ENCODE measurements at places on chromosomes 4 and X. TPM values are rescaled to one million over a fixed set of nuclear protein-coding genes. Genes with fewer than 3 reads are reported as not detected.

The KCND1 gene
- total RNA-seq = 1.4 TPM

The OPHN1 gene
- total RNA-seq = 3.5 TPM

The FGF5 gene
- total RNA-seq = 2.8 TPM

The DUSP21 gene
- total RNA-seq = not detected

The CXCL13 gene
- total RNA-seq = not detected

The F8 gene
- 0.86 TPM for total RNA-seq

The ADAMTS3 gene
- 2.3 TPM for total RNA-seq

The SPATA18 gene
- total RNA-seq = 9.4 TPM

The F8A2 gene
- not detected for total RNA-seq

The RPS6KA6 gene
- 8.6 TPM for total RNA-seq

The TEX11 gene
- total RNA-seq = not detected

The CTAG2 gene
- total RNA-seq = not detected

The SOX3 gene
- not detected for total RNA-seq

The CLDN22 gene
- total RNA-seq = not detected

The SLC10A6 gene
- not detected for total RNA-seq

The FAM193A gene
- 11.2 TPM for total RNA-seq
